Memory B cell (primary cell): ENCODE measurements at places on chromosomes 5 and 9.

DNA sequence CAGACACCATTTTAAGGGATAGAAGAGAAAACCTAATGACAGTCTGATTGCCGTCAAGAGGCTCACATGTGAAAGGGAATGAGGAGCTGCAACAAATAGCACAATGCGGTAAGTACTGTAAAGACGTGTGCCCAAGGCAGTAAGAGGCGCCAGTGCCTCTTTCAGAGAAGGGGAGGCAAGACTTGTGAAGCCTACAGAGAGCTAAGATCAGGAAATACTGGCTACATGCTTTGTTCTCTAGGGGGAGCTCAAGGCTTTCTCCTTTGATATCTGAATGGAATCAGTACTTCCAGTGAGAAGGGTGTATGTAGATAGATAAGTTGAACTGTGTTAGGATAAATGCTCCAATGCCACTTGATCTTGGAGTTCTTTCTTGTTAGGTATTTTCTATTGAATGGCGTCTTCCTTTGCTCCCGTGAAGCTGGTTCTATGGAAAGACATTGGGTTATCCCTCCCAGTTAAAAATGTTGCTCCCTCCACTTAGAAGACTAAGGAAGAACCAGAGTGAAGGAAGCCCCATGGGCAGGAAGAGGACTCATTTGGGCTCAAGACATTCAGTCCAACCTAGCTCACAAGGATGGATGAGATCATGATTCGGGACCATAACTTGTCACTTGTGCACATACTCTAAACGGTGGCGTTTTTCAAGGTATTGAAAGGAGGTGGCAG is 23.5 kb upstream of the ALDOB start:
- peak; percentile 14 for DNase-seq

DNA sequence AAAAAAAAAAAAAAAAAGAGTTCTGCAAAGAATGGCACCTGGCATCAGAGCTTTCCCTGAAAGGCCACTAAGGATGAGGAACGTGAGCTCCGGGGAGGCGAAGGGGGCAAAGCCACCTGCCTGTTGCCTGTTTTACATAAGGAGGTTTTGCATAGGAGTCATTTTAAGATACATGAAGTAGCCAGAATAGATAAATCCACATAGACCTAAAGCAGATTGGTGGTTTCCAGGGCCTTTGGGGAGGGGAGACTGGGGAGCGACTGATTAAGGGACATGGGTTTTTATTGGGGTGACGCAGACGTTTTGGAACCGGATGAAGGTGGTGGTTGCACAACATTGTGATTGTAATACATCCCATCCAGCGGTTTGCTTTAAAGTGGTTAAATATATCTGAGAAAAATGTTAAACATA is 7.1 kb downstream of the NEK6 start:
- DNase-seq = peak; percentile 75

DNA sequence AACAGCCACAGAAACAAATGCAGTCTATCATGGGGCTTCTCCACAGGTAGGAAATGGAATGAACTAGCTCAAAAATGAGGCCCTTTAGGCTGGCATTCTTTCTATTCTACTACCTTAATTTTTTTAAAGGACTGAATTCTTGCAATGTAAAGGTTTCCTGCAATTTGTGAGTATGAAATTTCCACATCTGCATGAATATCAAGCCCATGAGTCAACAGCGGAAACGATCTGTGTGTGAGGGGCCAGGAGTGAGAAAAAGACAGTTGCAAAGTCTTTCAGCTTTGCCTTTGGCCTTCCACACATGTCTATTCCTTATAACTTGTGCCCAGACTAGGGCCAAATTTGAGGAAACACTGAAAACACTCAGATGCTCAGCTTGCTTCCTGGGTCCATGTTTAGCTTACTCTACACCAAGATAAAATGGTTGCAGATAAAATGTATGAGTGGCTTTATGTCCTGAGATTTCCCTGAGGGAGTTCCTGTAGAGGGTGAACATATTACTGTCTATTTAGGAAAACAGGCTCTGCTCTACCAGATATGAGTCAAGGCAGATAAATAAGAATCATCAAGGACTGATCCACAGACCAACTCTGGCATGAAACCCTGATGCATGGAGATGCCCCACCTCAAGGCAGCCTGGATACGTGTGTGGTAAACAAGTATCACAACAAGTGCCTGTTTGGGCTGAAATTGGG is 46.5 kb downstream of the RETREG1 start:
- DNase-seq = no peak

GRCh38 chr5:18098691-18099090 is 464.4 kb downstream of the TAF11L14 start:
- no peak for DNase-seq

DNA sequence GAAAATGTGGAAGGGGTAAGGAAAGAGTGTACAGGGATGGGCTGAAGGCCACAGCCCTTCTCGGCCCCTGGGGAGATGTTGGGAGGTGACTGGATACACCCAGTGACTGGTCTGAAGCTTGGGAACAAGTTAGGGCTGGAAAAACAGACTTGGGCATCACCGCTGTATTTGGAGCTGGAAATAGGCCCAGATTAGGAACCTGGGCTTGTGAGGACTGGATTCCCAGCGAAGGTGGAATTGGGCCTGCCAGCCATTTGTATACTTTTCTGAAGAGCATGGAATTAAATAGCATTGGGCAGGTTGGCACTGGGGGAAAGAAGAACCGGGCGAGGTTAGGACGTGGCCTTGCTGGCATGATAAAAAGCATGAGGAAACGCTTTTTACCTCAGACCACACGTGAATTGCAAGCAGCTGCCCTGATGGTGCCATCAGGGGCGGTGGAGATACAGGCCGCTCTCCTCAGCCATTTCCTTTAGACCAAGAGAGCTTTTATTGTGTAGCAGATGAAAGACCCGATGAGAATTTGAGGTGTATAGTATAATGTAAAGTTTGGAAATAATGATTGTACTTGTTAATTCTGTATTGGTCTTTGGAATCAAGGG is 37.8 kb downstream of the OTULIN start:
- DNase-seq = no peak

- DNase-seq = no peak
Observed at GRCh38 chr5:22708770-22709328, 144.3 kb downstream of the CDH12 start.

DNA sequence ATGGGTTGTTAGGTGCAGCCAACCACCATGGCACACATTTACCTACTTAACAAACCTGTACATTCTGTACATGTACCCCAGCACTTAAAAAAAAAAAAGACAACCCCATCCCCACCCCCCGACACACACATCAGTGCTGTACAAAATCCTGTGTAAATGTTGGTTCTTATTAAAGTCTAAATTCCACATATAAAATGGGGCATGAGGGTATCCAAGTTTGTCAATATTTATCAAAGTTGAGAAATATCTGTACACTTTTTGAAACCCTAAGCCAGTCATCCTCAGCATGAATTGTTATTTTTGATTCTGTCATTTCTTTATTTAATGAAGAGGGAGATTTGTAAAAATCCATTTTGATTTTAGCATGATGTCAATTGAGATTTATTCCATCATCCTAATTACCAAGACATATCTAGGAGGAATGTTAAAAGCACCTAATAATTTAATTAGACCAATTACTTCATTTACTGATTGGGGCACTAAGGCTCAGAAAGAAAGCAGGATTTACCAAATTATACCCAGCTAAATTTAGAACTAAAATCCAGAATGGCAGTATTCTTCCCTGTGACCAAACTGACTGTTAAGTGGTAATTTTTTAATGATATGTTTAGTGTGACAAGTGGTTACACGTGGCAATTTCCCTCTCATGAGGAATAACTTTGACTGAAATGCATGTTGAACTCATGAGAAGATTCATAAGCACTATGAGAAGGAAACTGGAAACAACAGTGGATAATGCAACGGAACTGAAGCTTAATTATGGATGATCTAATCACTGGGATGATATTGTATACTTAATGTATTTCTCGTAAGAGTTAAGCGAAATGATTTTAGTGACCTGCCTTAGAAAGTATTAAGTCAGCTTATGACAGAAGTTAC is 195.9 kb downstream of the SGCD start:
- DNase-seq = no peak

DNA sequence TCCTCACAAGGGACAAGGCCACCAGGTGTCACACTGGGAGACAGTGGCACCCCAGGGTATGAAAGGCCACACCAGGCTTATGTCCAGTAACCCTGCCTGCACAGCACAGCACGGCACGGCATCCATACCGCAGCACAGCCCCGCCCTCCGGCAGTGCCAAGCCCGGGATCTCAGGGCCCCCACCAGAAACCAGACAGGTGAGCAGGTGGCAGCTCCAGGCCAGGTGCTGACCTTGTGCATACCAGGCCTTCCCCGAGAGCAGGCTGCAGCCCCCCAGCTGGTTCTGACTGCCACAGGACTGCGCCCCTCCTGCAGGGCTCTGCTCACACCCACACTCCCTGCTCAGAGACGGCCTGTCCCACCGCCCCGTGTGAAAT is 56.5 kb downstream of the ADAMTS2 start:
- no peak for DNase-seq

DNA sequence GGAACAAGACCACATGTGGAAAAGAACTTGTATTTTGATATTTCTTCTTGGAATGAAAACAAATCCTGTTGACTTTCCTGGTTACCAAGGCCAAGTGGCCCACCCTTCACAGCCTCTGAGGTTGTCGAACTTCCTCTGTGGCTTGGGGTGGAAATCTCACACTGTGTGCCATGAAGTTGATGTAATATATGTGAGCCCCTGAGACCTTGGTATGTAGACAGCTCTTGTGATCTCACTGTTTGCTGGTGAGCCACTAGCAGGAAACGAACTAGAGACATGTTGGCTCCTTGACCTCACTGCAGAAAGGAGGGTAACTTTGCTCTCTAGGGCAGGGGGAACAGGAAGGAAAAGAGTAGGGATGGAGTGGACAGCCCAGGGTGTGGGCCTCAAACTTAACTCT is 159.4 kb downstream of the ARHGAP26 start:
- no peak for DNase-seq

GRCh38 chr9:16039218-16039987 is 486.6 kb downstream of the CCDC171 start:
- no peak for DNase-seq

GRCh38 chr5:18114151-18114757 is 480.0 kb downstream of the TAF11L14 start:
- no peak for DNase-seq

GRCh38 chr9:107779731-107780130 is 290.2 kb upstream of the KLF4 start:
- DNase-seq = no peak

GRCh38 chr9:34179213-34180136 is 632 bp downstream of the UBAP1 start:
- DNase-seq = no peak

DNA sequence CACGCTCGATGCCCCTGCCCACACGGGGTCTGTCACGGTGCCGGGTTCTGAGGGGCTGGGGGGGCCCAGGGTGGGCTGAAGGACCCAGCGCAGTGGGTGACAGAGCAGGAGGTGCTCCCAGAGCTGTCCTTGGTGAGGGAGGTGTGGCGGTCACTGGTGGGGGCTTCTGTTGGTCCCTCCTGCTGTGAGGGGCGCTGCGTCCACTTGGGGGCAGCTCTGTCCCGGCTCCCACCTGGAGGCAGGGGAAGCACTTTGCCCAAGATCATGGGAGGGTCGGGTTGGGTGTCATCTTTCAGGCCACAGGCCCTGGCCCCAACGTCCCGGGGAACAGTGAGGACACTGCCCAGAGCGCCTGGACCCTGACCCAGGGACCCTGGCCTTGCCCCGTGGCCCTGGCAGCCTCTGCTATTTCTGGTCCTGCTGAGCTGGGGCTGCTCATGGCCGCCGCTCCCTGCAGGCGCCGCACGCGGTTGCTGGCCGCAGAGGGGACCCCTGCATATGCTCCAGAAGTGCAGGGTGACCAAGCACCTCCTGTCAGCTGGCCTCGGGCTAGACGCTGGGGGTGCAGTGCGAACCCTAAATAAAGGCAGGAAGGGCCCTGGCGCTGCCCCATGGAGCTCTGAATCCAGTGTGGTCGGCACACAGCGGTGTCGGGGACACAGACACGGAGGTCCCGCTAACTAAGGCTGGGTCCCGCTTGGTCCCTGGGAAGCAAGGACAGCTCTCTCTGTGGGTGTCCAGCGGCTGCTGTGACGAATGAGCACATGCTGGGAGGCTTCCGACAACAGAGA is 11.6 kb upstream of the RNU6ATAC start:
- no peak for DNase-seq

GRCh38 chr9:82981552-82981951 is 81.4 kb downstream of the RASEF start:
- DNase-seq = no peak

DNA sequence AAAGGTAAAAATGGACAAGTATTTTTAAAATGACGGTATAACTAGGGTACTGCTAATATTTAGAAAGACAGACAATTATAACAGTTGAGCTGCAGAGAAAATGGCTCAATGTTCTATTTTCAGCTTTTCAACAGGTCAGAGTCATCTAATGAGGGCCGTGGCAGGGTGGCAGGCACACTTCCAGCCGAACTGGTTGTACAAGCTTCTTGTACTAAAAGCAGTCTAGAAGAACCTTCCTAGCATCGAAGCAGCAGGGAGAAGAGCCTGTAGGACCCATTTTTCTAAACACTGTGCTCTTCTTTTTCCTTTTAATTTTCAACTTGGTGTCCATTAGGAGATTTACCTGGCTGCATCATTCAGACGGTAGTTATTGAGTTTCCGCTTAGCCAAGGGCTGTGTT is 85.6 kb downstream of the SLC28A3 start:
- no peak for DNase-seq

DNA sequence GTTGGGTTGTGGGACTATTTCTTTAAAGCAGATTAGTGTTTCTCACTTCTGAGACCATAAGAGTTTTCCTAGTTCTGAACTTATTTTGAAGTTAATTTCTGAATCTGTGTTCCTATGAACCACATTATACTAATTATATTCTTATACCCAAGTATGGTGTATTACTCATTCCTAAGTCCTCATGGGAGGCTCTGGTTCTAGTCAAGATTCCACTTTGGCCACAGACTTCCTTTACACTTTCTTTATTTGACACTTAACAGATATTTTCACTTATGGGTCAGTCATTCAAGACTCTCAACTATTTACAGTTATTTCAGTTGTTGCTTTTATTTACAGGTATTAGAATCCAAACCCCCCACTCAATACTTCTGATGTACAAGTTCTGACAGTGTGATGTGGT is 937.2 kb upstream of the TYRP1 start:
- no peak for DNase-seq

- DNase-seq = no peak
Observed at GRCh38 chr9:82404196-82404870, 415.8 kb downstream of the SPATA31D1 start.

- no peak for DNase-seq
Observed at GRCh38 chr5:133229931-133230664, 178.3 kb downstream of the HSPA4 start.

- no peak for DNase-seq
Observed at GRCh38 chr9:26502311-26502710, 390.3 kb downstream of the CAAP1 start.
